ENCODE measurements at places on chromosomes 12 and 14.

DNA sequence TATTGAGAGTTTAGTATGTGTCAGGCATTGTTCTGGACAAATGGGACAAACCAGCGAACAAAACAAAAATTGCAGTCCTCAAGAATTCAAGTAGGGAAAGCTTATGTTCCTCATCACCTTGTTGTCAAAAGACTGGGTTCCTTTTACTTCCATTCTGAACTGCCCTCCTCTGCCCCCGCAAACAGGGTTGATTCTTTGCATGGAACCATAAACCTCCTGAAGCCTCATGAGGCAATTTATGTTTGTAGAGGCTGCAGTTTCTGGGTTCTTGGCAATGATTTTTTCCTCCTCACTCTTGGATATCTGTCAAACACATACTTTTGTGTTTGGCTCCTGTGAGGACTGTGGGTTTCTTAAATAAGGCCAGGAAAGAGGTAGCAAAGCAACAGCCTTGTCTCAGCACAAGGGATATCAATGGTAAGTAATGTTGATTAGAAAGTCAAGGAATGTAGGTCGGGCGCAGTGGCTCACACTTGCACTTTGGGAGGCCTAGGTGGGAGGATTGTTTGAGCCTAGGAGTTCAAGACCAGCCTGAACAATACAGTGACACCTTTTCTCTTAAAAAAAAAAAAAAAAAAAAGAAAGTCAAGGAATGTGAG is 13.9 kb downstream of the COPZ1 start:
- DNase-seq = no peak

DNA sequence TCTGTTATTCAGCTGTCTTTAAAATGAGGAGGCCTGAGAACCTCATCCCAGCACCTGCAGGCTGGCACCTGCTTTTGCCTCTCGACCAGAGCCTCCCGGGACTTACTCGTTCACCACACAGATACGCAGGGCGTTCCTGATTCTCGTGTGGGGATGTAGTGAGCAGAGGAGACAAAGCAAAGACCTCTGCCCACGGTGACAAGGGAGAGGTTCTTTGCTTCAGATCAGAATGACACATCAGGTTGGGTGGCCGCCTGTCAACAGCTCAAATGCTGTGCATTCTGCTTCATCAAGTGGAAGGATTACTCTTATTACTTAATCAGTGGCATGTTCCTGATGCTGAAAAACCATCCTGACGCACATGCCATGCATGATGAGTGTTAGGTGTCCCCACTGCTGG is 24.4 kb downstream of the DEGS2 start:
- DNase-seq = no peak

- no peak for DNase-seq
Observed at GRCh38 chr12:115756804-115757203, 520.7 kb downstream of the MED13L start.

GRCh38 chr12:12519354-12519998 is 43.2 kb downstream of the DUSP16 start:
- DNase-seq = no peak

DNA sequence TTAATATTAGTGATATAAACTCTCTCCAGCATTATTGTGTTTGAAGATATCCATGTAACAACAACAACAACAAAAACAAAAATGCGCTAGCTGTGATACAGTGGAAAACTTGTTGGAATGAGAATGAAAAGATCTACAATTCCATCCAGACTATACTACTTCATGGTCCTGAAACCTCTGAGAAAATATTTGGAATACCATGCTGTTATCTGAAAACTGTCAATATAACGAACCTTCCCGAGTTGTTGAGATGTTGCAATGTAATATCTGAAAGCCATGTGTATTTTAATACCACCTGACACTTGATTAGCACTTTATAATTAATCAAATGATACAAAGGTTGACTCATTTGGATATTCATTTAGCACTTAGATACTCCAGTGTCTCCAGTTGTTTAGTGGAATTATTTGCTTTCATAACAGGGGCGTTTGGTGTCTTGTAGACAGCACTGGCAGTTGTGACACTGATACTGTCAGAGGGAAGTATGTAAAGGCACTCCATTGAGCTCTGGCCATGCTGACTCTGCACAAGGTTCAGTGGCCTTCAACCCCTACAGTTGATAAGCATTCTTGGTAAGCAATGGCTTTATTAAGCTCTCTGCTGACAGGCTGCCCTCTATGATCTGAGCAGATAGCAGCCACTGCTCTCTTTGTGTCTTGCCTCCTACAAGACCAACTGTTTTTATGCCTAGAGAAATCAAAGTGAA is 447.1 kb upstream of the SEL1L start:
- DNase-seq = no peak

GRCh38 chr14:22282949-22283348 is 306.1 kb downstream of the DAD1 start:
- DNase-seq = no peak

GRCh38 chr14:101834397-101834796 is 72.9 kb downstream of the PPP2R5C start:
- DNase-seq = no peak

DNA sequence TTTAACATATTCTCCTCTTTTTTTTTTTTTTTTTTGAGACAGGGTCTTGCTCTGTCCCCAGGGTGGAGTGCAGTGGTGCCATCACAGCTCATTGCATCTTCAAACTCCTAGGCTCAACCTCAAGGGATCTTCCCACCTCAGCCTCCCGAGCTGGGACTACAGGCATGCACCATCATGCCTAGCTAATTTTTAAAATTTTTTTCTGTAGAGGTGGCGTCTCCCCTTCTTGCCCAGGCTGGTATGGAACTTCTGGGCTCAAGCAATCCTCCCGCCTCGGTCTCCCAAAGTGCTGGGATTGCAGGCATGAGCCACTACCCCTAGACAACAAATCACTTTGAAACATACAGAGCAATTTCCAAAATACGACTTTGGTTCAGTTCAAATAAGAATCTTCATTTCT is 154.8 kb downstream of the PAX9 start:
- no peak for DNase-seq

DNA sequence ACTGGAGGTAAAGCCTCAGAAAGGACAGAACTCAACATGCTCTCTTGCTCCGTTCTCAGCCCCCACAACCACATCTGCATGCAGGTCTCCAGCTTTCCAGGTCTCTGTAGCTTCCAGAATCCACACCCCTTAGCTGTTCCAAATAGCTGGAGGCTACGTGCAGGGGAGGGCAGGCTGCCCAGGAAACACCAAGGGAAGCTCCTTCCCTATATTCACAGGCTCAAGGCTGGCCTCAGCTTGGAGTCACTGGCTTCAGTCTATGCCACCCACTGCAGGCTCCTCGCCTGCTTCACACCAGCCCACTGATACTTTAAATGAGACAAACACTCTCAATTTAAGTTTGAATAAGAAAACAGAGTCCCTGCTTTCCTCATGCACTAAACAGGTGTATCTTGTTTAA is 73.3 kb downstream of the ASCL4 start:
- DNase-seq = no peak

DNA sequence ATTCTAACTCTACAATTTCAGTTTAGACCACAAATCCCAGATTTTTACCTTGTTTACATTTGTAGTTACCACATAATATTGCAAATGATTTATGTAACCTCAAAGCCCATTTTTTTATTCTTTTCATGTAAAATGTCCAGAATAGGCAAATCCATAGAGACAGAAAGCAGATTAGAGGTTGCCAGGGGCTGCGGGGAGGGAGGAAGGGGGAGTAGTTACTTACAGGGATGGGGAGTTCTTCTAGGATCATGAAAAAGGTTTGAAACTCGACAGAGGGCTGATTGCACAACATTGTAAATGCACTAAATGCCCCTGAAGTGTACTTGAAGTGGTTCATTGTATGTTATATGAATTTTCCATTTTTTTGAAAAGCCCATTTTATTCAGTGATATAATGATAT is 66.5 kb downstream of the PPP2R5C start:
- no peak for DNase-seq

- no peak for DNase-seq
Observed at GRCh38 chr14:95314609-95315008, 5.1 kb downstream of the CLMN start.

DNA sequence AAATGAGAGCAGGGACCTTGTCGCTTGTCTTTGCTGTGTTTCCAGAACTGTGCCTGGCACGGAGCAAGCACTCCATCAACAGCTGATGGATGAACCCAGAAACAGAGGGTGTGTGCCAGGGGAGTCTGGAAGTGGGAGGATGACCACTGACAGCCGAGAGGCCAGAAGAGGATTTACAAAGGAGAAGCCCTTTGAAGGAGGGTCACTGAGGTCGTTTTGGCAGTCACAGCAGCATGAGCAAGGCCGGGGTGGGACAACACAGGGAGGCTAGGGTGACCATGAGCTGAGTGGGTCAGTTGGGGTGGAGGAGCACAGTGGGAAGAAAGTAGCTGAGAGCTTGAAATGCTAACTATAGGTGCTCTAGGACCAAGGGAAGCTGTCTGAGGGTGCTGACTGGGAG is 199.6 kb downstream of the NTF3 start:
- DNase-seq = no peak
